ENCODE measurements at places on chromosomes 11 and 22. TPM values are rescaled to one million over a fixed set of nuclear protein-coding genes. Genes with fewer than 3 reads are reported as not detected.

B3GAT1 gene
- total RNA-seq, result 29.3 TPM

GRCh38 chr11:84564180-84564866 lies 1062.8 kb downstream of the DLG2 start:
- DNase-seq, result no peak

FOLR1 gene
- 0.92 TPM for total RNA-seq

GRCh38 chr11:127049486-127049885 lies 48.9 kb upstream of the KIRREL3 start:
- DNase-seq, result no peak

C11orf97 gene
- total RNA-seq, result not detected

DNA sequence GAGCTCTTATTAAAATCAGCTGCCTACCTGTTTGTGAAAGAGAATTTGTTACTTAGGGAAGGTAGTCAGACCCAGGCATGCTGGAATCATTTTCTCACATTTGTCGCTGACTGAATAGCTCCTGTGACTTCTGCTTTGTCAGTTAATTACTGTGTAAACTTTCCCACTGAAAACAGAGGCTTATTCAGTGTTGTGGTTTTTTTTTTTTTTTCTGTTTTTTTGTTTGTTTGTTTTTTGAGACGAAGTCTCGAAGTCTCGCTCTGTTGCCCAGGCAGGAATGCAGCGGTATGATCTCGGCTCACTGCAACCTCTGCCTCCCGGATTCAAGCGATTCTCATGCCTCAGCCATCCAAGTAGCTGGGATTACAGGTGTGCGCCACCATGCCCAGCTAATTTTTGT lies 5.6 kb upstream of the LDLRAD3 start:
- no peak for DNase-seq

NAALAD2 gene
- 1.8 TPM for total RNA-seq

DNA sequence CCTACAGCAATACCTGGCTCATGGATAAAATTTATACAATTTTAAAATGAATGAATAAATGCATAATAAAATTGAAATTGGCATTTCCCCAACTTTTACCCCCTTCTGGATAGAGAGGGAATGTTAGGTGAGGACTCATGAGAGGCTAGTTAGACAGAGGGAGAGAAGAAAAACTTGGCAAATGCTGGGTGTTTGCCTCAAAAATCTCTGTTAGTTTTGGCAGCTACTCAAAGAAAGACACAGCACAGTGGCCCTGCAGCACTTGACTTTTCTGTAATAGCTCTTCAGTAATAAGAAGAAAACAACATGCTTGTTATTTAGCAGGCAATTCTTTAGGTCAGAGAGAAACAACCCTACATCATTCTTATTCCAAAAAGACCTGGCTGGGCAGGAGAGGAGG lies 20.7 kb upstream of the IZUMO1R start:
- no peak for DNase-seq

DNA sequence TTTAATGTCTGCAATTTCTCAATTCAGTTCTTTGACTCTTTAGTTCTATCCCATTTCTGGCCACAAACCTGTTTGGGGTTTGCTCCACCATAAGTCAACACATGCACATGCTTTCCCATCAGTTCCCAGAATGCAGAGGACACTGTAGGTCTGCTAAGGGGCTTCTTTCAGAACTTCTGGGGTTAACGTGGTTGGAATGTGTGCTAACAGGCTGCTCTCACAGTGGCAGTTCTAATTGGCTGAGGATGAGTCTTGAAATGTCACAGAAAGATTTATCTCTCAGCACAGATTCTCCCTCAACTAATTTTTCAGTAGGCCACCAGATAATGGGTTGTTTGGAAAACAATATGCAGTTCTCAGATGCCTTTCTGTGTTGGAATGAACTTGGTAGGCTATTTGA lies 703.4 kb downstream of the NTM start:
- no peak for DNase-seq

- DNase-seq, result peak; percentile 8
Observed at GRCh38 chr11:8036002-8036802, 44.8 kb upstream of the TUB start.

DNA sequence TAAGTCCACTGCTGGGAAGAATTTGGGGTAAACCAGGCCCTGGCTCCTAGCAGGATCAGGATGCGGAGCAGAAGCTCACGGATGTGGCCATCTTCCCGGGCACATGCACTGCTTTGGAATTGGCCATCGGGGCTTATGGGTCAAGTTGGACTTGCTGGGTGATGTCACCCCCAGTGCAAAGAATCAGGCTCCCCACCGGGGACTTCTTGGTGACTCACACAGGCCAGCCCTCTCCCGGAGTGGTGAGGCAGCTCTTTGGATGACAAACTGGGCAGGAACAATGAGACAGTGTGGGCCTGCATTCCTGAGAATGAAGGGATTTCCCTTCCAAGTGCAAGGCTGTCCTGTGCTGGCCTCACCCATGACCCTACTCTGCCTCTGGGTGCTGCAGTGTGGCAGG lies 128.8 kb upstream of the ANO1 start:
- peak; percentile 48 for DNase-seq

DNA sequence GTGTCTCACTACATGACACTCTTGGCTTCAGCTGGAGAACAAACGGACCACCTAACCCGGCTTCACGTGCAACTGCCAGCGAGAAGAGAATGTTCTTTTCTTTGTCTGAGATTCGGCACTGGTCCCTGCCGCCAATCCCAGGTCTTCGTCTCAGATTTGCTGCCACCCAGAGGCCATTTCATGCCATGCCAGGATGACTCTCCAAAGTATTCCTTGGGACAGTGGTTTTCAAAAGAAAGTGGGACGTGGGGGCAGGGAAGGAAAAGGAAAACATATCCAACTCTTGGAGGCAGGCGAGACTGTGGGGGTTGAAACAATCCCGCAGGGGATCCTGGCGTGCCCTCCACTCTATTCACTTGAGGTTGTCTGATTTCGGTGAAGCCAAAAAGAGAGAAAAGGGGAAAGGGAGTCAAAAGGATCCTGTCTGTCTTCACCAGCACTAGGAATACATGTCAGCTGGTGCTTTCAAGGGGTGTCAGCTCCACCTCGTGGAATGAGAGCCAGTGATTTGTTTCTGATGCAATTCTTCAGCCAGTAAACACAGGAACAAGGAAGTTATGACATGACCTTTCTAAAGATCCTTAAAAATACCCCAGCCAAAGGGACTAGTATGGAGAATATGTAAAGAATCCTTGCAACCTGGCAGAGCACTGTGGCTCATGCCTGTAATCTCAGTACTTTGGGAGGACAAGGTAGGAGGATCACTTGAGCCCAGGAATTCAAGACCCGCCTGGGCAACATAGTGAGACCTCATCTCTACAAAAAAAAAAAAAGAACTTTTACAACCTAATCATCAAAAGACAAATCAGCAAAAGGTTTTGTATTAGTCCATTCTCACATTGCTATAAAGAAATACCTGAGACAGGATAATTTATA lies 41.0 kb upstream of the APLNR start:
- peak; percentile 84 for DNase-seq

GRCh38 chr11:106917973-106918372 lies 100.3 kb downstream of the GUCY1A2 start:
- DNase-seq, result peak; percentile 43

All from H9 (cell line).